ENCODE measurements at places on chromosomes 3 and 15.

GRCh38 chr3:192336286-192336685 is 391.1 kb downstream of the FGF12 start:
- no peak for DNase-seq

- DNase-seq, result peak; percentile 62
These were observed 75.0 kb downstream of the SEMA5B start for GRCh38 chr3:122952520-122952919.

DNA sequence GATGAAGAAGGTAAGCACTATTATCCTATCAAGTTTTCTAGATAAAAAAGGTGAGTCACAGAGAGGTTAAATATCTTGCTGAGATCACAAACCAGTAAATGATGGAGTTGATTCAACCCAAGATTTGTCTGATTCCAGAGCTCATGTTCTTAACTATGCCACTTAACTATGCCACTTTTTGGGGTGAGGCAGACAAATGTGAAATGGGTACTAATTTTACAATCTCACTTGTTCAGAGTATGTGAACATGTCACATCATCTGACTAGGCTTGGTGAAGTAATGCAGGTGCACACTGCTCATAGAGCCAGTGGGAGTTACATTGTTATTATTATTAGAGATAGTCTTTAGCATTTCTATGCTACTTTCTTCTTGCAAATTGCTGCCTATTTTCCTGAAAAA is 2.0 kb downstream of the DRD3 start:
- DNase-seq, result no peak

GRCh38 chr3:129492691-129493090 is 35.7 kb upstream of the RHO start:
- DNase-seq, result no peak

GRCh38 chr3:64601824-64602223 is 86.0 kb downstream of the ADAMTS9 start:
- DNase-seq, result no peak

Data from common myeloid progenitor, CD34-positive (primary cell).